Activated gamma-delta T cell (primary cell): ENCODE measurements at places on chromosomes 16 and 17.

DNA sequence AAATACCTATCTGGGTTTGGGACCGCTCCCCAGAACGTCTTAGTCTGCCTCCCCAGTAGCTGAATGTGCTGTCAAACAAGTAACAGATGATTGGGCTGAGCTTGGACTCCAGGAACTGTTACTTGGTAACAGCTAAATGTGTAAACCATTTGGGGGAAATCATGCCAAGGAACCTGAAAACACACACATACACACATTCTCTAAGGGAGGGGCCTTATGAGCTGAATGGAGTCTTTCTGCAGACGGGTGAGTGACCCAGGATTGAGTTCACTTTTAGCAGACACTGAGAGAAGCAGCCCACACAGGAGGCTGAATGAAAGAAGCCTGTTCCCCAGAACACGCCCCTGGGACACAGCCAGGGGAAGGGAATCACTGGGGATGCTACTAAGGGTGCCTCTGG is 1.6 kb downstream of the ACLY start:
- DNase-seq, result no peak

- no peak for DNase-seq
Observed at GRCh38 chr17:63503341-63503705, 19.8 kb upstream of the KCNH6 start.

DNA sequence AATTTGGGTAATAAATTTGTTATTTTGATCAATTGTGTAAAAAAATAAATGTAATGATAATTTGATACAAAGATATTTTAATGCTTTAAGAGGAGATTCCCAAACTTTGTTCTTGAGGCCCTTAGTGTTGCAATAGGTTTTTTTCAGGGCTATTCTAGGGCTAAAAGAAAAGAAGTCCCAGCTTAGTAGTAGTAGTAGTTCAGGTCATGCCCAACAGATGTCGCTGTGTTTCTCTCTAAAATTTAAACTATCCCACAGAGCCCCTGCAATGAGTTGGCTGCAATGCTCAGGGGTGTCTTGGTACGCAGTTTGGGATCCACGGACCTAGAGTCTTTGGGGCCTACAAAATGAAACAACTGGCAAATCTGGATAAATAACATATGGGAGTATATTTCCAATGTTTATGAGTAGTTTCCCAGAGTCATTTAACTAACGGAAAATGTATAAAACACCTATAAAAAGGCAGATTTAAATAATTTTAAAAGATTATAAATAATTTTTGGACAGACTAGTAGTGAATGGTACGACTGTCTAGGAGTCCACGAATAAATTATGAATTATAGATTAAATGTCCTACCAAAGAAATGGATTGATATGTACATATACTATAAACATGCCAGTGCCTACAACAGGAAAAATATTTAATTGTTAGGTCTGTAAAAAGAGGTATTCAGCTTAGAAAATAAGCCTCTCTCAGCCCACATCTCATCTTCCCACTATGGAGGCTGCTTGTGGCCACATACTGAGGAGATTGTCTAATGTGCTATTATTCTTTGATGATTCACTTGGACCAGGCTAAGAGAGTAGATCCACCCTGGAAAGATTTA is 228.5 kb upstream of the PMFBP1 start:
- DNase-seq, result no peak

GRCh38 chr17:30256756-30257506 is 21.4 kb upstream of the SLC6A4 start:
- no peak for DNase-seq

DNA sequence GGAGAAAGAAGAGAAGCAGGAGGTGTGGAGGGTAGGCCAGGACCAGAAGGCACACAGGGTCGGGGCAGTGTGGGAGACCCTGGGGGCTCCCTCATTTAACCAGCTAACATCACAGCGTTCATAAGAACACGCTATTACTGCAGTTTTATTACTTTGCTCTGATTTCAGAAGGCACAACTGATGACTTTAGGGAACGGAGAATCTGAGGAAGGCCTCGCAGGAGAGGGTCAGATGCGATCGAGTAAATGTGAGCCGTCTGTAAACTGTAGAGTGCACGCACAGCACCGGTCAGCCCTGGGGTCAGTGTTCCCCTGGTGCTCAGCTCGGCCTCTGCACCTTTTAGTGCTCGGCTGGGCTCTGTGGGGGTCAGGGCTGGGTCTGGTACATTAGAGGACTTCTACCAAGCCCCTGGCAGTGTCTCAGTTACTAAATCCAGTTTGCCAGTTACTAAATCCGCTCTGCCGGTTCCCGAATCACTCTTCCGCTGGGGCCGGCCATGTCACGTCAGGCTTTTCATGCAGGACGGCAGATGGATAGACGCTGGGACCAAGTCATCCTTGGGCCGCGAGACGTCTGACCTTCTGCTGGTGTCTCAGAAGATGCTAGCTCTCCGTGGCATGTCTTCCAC is 325.9 kb downstream of the SEC14L1 start:
- DNase-seq, result no peak

DNA sequence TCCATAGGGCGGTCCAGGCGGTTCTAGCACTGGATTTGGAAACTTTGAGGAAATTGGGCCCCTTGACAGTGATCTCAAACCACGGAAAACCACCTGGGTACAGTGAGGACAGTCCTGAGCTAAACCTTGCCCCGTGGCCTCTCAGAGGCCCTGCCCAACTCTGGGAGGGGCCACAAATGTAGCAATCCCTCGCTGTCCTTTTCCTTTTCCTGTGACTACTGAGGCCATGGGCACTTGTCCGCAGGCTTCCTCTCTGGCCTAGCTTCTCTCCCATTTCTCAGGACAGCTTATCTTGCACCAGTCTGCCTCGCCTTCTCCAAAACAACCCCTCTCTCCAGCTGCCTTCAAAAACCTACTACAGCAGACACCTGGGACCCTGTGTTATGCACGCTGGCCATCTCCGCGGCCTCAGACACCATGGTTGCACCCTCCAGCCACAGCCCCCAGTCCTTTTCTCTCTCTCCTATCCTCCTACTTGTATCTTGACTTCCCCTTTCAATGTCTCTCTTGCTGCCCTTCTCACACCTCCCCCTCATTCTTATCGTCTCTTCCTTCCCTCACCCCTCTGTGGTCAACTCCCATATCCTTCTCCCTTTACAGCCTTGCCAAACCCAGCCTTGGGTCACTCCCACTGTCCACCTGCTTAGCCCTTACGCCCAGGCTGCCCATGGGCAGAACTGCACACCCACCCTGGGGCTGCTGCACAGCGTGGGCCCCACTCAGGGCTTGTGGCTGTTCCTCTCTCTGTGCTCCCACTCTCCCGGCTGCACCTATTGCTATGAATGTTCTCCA is 7.6 kb downstream of the SCPEP1 start:
- DNase-seq, result no peak

GRCh38 chr16:4591706-4592470 is 22.8 kb downstream of the UBALD1 start:
- no peak for DNase-seq

- DNase-seq, result no peak
Observed at GRCh38 chr16:48235556-48236136, 8.5 kb upstream of the LONP2 start.

DNA sequence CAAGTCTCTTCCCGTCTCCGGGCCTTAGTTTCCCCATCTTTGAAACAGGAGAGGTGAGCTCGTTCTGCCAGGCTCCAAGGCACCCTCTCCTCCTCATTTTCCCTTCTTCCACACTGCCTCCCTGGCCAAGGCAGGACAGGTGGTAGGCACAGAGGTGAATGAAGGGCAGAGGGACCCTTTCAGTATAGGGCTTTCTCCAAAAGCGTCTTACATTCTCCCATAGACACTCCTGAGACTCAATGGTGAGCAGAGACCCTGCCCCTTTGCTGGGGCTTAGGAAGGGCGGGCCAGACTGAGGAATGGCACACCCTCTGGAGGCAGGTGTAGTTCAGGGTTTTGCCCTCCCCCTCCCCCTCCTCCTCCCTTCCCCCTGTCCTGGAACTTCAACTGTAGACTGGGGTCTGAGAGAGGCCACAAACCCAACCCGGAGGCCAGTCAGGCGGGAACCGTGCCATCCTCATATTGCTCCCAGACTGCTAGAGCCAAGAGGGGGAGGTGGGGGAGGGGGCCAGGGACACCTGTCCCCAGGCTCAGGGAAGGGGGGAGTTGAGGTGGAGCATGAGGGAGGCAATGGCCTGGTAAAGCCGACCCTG is 1.9 kb downstream of the PLEKHH3 start:
- no peak for DNase-seq

- DNase-seq, result no peak
Observed at GRCh38 chr16:84096447-84097005, 20.2 kb downstream of the MBTPS1 start.

- no peak for DNase-seq
Observed at GRCh38 chr17:57612202-57613071, 132.7 kb downstream of the CCDC182 start.

GRCh38 chr17:75077496-75078283 is 10.1 kb upstream of the SLC16A5 start:
- DNase-seq, result no peak

DNA sequence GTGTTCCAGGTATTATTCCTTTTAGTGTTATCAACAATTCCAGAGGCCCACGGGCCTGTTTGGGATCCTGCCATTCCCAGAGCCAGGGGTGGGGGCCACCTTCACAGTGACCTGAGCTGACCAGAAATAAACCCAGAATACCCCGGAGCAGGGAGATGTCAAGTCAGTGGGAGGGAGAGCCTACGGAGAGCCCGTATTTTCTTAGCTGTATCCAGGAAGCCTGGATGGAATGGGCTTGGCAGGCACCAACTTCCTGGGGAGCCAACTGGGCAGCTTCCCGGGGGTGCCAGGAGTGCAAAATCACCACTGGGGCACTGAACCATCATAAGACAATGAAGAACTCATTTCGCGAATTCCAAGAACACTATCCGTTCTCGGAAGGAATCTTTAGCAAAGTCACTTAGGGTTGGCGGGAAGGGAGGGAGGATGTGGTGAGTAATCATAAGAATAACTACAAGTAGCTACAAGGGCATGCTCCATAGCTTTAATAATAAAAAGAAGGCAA is 13.2 kb upstream of the MRTFB start:
- DNase-seq, result no peak

DNA sequence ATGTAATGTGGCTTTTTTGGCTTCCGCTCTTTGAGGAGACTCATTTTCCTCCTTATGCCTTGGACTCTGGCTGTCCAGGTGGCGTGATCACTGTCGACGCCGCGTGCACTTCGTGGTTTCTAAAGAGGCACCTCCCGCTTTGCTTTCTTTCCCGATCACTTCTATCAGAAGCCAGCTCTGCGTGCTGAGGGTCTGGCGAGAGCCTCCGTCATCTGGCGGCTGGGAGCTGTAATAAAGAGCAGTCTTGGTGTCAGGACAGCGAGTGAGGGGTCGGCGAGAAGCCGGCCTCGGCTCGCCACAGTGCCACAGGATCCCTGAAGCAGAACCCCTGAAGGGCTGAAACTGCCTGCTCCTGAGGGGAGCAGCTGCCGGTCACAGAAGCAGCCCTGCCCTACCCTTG is 7.4 kb downstream of the ZNF750 start:
- DNase-seq, result no peak

GRCh38 chr16:66322174-66322573 is 44.3 kb upstream of the CDH5 start:
- DNase-seq, result no peak

- DNase-seq, result no peak
Observed at GRCh38 chr17:29145289-29146073, 34.7 kb downstream of the MYO18A start.

- DNase-seq, result no peak
Observed at GRCh38 chr16:84614073-84614459, 3.8 kb downstream of the COTL1 start.

GRCh38 chr17:57674894-57675293 is 70.2 kb downstream of the CCDC182 start:
- no peak for DNase-seq

DNA sequence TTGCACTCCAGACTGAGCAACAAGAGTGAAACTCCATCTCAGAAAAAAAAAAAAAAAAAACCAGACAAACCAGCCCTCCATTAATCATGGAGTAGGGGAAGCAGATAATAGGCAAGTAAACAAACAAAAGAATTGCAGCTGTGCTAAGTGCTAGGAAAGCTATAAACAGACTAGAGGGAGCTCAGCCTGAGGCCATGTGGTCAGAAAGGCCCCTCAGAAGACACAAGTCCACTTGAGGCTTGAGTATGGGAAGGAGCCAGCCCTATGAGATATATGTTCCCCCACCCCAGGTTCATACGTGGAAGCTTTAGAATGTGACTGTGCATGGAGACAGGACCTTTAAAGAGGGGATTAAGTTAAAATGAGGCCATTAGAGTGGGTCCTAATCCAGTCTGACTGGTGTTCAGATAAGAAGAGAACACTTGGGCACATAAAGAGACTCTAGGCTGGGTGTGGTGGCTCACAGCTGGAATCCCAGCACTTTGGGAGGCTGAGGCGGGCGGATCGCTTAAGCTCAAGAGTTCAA is 132.6 kb upstream of the NOL11 start:
- DNase-seq, result no peak

GRCh38 chr16:49395021-49395420 is 21.4 kb downstream of the C16orf78 start:
- DNase-seq, result no peak

DNA sequence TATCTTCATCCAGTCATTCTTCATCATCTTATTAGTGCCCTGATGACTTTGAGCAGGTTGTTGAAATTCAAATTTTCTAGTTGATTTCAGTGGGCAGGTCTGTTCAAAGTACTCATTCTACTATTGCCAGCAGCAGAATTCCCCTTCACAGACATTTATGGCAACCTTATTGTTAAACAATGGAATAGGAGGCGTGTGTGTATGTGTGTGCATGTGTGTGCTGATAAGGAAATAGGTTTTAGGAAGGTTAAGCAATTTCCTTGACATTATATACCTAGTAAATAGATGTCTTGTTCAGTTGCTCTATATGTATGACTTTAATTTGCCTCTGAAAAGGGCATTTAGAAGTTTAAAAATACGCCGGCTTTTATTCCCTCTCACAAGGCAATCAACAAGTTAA is 601.4 kb upstream of the CA10 start:
- DNase-seq, result no peak

DNA sequence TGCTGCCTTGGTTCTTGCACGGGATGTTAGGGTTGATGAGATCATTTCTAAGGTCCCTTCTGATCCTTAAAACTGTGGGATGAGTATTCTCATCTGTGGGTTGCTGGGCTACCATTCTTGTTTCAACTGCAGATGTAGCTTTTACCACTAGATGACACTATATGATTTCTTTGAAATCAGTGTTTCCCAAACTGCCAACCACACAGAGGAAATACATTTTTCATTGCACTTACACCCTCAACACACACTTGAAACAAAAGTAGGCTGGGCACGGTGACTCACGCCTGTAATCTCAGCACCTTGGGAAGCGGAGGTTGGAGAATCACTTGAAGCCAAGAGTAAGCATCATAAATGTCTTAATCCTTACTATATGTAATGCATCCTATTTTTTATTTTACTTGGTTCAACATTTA is 15.3 kb downstream of the LCMT1 start:
- no peak for DNase-seq

- no peak for DNase-seq
Observed at GRCh38 chr17:41103896-41104295, 1.3 kb upstream of the KRTAP4-9 start.

- no peak for DNase-seq
Observed at GRCh38 chr16:1667271-1667670, 10.8 kb upstream of the JPT2 start.
